ENCODE measurements at places on chromosomes 6 and 20.
A peak's percentile ranks its signal among the peaks of the same experiment; 100 is the strongest.

GRCh38 chr20:12928755-12929401, 79.9 kb upstream of the SPTLC3 start:
- DNase-seq: no peak

DNA sequence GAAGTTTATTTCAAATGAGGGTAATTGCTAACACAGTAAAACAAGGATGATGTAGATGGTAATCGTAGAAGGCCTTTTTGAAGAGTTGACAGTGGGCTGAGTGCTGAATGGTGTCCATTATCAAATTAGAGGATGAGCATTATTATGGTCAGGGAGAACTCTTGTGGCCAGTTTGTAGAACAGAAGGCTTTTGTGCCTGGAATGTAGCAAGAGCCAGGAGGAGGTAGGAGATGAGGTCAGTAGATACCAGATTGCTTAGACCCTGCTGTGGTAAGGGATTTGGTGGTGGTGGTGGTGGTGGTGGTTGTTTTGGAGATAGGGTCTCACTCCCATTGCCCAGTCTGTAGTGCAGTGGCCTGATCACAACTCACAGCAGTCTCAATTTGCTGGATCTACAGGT, 6.2 kb downstream of the CSE1L start:
- DNase-seq: no peak

- no peak for DNase-seq
Observed at GRCh38 chr6:76220805-76221204, 148.3 kb upstream of the IMPG1 start.

DNA sequence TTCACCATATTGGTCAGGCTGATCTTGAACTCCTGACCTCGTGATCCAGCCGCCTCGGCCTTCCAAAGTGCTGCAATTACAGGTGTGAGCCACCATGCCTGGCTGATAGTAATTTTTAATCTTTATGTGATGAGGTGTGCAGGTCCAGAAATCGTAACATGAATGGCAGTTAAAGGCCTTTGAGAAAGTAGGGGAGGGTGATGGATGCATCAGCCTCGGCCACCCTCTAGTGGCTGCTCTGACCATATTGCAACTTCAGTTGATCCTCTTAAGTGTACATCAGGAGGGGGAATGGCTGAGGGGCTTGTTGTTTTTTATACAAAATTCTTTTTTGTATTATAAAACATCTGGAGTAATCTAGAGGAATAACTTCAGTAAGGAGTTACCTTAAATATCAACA, 193.0 kb downstream of the ZFAND3 start:
- DNase-seq: peak; percentile 17

- DNase-seq: no peak
Observed at GRCh38 chr20:50310673-50311051, 120.0 kb downstream of the CEBPB start.

DNA sequence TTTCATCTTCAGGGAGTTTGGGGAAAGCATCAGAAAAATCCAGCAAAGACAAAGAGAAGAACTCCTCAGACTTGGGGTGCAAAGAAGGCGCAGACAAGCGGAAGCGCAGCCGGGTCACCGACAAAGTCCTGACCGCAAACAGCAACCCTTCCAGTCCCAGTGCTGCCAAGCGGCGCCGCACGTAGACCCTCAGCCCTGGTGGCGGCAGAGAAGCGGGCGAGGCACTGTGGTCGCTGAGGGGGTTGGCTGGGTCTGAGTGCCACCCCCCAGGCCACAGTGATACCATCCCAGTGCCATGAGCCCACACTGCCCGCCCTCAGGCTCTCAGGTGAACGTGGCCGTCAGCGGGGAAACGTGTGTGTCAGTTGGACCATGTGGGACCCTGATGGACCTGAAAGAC, 3.2 kb downstream of the MRGBP start:
- DNase-seq: no peak

DNA sequence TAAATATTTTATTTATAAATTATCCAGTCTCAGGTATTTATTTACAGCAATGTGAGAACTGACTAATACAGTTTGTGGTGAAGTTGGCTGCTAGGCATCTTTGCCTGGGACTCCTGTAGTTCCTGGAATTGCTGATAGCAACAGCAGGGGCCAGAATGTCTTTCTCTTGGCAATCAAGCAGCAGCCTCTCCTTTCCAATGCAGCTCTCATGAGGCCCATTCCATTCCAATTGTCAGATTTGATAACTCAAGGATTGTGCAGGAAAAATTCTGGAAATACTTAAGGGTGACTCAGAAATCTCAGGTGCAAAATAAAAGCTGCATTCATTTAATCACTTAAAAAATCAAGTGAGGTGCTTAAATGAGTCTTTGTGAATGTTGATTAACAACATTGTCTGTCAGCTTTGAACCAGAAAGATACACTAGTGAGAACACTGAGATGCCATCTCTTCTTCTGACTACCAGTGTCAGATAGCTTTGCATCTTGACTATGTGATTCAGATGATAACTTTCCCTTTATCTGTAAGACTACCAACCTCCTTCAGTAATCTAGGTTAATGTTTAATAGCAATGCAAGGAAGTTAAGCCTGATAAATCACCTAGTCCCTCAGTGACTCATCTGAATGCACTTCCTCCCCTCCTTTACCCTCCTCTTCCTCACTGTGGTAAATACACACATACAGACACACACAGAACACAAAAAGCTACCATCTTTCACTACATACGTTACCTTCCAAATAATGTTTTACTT, 32.1 kb upstream of the COL21A1 start:
- DNase-seq: no peak

GRCh38 chr6:18323935-18324705, 59.8 kb upstream of the DEK start:
- DNase-seq: no peak

DNA sequence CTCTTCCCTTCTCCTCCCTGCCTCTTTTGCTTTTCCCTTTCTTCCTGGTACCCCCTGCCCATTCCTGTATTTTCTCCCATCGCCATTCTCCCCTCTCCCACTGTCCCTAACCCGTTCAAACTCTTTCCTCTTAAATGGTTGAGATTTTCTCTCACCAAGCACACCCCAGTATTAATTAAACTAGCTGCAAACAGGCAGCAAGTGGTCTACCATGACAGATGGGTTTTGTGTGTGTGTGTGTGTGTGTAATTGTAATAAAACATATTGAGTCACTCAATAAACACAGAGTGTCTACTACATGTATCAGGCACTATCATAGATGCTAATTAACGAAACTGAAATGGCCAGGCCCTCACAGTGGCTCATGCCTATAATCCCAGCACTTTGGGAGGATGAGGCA, 6.7 kb downstream of the RAET1E start:
- no peak for DNase-seq

DNA sequence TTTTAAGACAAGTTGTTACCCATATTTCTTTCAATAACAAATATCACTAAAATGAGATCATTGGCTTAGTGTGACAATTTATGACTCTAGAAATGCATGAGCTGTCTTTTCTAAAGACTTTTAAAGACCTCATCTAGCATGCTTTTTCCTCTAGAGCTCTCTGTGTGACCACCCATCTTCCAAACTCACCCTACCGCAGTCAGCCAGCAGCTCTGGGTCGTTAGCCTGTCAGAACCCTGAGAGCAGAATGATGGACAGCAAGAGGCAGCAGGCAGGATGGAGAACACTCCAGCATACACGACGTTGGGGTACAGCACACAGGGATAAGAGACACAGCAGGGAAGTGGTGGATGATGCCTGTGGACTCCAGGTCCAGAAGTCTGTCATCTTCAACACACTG, 45.1 kb upstream of the TBX18 start:
- DNase-seq: no peak

DNA sequence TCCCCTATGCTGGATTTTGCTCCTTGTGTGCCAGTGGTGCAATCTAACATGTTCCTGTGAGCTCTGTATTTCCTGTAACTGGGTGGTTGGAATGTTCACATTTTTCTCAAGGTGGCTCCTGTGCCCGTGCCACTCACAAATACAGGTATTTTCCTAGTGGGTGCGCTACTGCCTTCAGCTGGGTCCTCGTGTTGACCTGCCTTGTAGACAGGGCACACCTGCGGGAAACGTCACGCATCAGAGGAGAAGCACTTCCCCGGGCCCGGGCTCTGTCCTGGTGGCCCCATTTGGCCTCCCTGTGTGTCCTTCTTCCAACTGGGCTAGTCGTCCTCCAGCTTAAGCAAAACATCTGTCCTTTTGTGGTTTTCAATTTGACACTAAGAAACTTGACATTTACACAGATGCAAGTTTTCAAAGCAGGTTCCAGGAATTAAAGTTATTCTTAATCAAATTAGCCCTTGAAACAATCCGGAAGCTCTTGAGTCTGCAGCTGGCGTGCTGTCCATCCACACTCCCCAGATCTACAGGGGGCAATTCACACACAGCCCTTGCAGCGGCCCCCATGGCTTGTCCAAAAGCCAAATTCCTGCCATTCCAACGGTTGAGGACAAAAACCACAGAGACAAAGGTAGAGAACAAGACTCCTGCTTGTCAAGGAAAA, 275.1 kb downstream of the CDC5L start:
- DNase-seq: peak; percentile 41

DNA sequence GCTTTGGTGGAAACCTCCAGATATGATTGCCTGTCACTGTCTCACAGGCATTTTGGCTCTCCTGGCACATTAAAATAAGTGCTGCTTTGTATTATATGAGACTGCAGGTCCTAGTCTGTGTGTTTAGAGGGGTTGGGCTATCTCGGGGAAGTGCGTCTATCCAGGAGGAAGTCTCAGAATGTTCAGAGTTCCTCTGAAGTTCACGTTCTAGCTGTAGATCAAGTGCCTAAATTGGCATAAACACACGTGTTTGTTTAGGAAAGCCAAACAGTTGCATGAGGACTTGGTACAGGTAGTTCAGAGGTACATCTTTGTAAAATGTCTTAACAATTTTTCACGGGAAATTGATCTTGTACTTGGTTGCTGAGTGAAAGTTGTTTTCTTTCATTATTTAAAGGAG, 36.4 kb upstream of the SLC22A1 start:
- DNase-seq: no peak

- DNase-seq: no peak
Observed at GRCh38 chr6:79842376-79843040, 104.8 kb downstream of the ELOVL4 start.

DNA sequence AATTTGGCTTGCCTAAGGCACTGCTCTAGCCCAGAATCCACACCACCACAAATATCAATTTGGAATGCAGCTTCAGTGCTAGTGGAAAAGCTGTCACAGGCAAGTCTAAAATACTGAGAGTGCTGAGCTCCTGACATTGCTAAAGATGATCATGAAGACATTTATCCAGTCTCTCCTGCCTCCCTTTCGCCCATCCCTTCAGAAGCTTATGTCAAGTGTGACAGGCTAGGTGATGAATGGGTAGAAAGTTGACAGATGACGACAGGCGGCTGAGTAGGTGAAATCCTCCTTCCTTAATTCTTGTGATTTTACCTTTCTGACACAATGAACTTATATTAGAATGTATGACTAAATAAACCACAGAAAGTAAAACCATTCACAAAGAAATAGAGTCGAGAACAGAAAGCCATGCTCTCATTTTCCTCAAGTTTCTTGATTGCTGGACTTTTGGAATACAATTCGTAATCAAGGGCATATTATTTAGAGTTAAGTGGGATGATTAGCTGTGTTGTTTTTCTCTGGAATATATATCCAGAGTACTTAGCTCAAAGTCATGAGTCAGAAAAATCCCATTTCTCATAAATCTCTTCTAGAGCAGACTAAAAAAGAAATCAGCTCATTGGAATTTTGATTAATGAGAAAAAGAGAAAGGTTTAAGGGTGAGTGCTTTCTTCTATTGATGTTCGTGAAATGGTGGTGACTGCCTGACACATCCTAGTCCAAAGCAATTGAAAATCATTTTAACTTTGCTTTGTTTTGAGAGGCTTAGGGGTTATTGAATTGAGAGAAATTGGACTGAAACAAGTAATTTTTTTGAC, 1228.2 kb upstream of the CITED2 start:
- DNase-seq: no peak

GRCh38 chr20:53444401-53445149, 149.1 kb downstream of the ZNF217 start:
- no peak for DNase-seq

DNA sequence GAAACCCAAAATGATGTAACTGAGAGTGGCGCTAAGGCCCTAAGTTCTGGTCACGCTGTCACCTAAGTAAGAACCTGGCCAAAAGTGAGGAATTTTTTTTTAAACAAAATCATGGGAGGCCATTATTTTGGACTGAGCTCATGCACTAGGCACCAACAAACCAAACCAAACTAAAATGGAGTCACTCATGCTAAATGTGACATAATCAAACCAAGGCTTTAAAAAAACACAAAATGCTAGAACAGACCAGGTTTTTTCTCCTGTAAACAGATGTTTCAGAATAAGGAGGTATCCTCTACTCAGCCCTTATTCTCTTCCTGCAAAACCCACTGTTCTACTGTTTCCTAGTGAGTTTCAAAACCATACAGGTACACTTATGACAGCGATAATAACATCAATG, 1.1 kb upstream of the C6orf89 start:
- no peak for DNase-seq

- DNase-seq: no peak
Observed at GRCh38 chr20:23265226-23265625, 85.4 kb upstream of the NXT1 start.

- no peak for DNase-seq
Observed at GRCh38 chr6:97198046-97198565, 84.9 kb downstream of the MMS22L start.

GRCh38 chr6:105263685-105264610, 84.1 kb upstream of the POPDC3 start:
- no peak for DNase-seq

GRCh38 chr6:43851204-43851865, 81.3 kb downstream of the VEGFA start:
- no peak for DNase-seq

GRCh38 chr6:110897433-110897832, 22.8 kb downstream of the AMD1 start:
- peak; percentile 56 for DNase-seq

DNA sequence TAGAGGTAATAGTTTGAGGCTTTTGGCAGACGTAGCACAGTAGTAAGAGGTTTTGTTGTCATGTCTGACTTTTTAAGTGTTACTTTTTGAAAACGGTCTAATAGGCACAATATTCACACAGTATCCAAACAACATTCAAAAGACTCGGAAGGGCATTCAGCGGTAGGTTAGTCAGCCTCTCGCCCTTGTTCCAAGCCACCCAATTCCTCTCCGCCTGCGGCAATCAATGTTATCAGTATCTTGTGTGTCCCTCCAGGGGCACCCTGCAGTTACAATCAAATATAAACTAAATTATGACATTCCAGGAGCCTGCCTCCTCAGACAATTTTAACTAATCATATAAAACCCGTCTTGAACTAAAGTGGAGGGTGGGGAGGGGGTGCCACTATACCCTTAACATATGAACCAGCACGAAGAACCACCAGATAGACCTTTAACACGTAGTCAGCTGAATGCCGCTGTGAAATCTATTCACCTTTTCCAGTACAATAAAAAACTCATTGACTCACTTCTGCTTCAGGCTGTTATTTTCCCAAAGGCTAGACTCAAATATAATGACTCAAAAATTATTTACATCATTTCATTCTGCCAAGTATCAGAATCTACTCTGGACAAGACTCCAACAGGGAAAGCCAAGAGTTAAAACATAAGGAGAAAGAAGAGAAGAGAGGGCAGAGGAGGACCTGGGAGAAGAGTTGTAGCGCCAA, 1.6 kb downstream of the TENT5A start:
- DNase-seq: peak; percentile 26

GRCh38 chr6:131231103-131231502, 95.8 kb downstream of the AKAP7 start:
- DNase-seq: no peak

- no peak for DNase-seq
Observed at GRCh38 chr6:142325111-142325510, 23.3 kb downstream of the ADGRG6 start.
